ENCODE measurements at places on chromosomes 4 and X.

- DNase-seq = no peak
These were observed 426.7 kb downstream of the RPA4 start for GRCh38 chrX:97310373-97310772.

GRCh38 chr4:102624505-102624904 is 123.3 kb downstream of the NFKB1 start:
- DNase-seq = no peak

DNA sequence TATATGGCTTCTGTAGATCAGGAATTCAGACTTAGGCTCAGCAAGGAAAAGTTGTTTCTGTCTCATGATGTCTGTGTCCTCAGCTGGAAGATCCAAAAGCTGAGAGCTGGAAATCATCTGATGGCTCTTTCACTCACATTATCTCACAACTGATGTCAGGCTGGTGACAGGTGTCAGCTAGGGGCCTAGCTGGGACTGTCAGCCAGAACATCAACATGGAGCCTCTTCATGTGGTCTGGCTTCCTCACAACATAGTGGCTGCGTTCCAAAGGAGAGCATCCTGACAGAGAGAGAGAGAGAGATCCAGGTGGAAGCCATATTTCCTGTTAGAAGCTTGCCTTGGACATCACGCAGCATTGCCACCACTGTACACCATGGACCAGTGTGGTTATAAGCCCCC is 10.6 kb upstream of the INTS6L start:
- DNase-seq = no peak

DNA sequence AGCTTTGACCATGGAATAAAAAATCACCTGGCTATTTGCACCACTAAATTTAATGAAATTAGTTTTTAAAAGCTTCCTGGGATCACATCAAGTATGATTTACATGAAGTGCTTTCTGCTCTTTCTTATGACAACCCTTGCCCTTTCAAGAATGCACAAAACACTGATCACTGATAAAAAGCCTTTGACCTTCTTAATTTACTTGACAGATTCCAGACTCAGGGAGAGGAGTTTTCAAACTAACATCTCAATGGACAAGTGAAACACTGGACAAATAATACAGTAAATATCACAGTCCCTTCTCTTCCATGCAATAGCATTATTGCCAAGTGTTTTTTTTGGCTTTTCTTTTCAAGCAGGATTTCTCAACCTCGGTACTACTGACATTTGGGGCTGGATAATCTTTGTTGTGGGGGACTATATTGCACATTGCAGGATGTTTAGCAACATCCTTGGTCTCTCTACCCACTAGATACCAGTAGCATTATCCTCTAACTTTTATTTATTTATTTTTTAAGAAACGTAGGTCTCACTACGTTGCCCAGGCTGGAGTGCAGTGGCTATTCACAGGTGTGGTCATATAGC is 86.3 kb downstream of the ZNF827 start:
- DNase-seq = no peak

DNA sequence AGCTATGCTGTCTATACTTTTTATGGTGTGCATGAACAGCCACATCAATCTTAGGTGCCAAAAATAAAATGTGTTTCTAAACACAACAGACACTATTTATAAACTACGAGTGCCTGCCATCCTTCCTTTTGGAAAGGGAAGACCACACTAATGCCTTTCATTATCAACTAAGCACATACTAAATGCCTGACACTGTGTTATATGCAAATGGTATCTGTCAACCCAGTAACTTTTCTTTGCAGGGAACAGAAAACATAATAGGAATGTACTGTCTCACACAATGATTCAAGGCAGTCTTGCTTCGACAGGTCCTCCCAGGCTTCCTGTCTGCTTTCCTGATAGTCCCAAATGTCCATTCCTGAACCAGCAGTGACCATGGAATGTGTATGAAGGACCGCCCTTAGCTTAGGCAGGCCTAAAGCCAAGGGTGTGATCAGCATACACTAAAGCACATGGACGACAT is 43.8 kb downstream of the ADGRA3 start:
- no peak for DNase-seq

DNA sequence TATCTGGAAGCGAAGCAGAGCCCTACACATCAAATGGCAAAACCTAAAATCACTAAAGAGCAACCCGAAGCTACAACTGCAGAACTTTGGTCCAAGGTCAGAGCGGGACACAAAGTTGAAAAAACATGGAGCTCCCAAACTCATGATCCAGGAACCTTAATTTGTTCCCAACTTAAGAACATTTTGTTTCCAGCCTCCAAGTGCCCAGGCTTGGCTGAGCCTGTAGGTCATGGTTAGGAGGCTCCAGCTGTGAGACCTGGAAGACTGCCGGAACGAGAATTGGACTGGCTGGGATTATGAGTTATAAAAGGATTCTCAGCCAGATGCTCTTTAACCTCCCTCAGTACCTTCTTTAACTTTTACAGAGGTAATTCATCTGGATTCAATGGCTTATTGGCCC is 349.1 kb upstream of the DDX53 start:
- DNase-seq = no peak

- no peak for DNase-seq
These were observed 51.4 kb downstream of the NDST3 start for GRCh38 chr4:118085700-118086099.

DNA sequence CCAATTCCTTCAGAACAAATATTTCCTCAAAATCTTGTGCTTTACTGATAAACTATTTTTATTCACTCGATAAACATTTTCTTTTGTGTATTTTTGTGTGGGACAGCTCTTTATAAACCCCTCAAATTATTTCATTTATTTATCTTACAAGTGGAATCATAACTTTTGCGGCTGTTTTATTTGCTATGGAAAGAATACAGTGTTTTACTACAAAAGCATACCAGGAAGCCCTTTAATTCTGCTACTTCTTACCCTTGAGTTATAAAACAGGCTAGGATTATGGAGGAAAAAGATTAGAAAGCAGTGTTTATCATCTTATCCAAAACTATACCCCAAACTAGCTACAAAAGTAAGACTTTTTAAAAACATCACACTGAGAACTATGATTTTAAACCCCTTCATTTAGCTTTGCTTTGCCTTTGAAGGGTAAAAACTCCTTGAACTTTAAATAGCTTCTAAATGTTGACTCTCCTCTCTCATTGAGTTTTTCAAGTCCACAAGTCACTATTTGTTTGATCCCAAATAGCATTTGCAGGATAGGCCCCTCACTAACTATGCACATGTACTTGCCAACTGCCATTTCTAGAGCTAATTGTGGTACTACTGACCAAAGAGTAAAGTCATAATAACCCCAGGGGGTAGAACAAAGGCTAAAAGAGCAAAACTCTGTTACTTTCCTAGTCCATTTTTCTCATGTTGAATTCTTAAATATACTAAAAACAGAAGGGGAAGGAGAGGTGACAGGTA is 45.8 kb upstream of the SGMS2 start:
- no peak for DNase-seq

DNA sequence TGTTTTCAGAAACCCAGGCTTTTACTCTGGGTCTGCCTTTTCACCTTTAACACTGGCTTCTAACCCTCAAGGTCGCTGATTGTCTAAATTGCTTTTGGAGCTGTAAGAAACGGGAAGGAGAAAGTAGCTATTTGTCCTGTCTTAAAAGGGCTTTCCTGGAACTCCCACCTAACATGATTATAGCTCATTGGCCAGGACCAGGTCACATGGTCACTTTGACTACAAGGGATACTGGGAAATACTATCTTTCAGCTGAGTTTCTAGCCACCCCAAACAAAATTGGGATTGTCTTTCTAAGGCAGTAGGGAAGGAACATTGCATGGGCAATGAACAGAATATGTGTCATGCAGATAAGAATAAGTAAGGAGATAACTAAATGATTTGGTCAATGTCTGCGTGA is 106.7 kb upstream of the ARHGAP24 start:
- DNase-seq = no peak

DNA sequence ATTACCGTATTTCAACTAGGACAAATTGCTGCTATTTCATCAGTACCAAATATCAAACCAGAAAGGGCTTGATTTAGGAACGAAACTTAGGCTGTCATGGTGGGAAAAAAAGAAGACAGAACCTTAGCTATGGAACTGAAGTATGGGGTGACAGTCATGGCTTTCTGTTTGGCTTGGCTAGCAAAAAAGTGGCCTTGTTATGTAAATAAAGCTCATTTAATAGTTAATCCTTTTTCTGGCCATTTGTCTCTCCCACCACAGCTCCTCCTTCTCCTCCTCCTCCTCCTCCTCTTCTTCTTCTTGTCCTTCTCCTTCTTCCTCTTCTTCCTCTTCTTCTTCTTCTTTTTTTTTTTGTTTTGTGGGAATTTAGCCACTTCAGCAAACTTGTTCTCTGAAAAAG is 434.7 kb upstream of the NDST4 start:
- DNase-seq = no peak

DNA sequence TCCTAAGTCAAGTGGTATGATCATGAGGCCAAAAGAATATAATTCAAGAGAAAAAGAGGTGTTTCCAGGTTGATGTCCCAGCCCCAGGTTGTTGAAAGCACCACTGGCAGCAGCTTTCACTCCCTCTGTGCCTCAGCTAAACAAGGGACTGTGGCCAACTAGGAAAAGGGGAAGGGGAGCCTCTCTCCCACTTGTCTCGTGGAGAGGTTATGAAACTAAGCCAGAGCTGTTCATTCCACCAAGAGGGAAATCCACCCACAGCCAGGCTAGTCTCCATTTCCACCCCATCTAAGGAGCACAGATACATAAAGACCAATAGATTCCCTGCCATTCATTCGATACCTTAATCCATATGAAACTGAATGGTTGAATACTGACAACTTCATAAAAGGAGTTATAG is 8.1 kb downstream of the ANXA5 start:
- no peak for DNase-seq

GRCh38 chrX:50771382-50771781 is 42.6 kb downstream of the SHROOM4 start:
- no peak for DNase-seq

DNA sequence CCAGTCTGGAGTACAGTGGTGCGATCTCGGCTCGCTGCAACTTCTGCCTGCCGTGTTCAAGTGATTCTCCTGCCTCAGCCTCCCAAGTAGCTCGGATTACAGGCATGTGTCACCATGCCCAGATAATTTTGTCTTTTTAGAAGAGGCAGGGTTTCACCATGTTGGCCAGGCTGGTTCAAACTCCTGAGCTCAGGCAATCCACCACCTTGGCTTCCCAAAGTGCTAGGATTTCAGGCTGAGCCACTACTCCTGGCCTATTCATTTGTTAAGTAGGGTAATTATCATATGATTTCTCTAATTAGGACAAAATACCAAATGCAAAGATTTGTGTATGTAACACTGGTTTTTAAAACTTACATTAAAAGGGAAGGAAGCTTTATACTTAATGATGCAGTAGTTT is 137.8 kb downstream of the GPM6A start:
- no peak for DNase-seq

DNA sequence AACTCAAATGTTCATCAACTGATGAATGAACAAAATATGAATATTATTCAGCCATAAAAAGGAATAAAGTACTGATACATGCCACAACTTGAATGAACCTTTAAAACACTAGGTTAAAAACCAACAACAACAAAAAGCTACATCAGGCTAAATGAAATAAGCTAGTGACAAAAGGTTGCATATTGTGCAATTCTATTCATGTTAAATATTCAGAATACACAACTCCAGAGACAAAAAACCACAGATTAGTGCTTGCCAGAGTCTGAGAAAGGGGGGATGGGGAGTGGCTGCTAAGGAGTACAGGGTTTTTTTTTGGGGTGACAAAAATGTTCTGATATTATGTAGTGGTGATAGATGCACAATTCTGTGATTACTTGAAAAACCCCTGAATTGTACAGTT is 58.5 kb downstream of the HAUS3 start:
- DNase-seq = no peak

- DNase-seq = no peak
These were observed 760 bp downstream of the TRMT2B start for GRCh38 chrX:101051153-101051548.

GRCh38 chr4:147829401-147830101 is 97.7 kb downstream of the ARHGAP10 start:
- no peak for DNase-seq

DNA sequence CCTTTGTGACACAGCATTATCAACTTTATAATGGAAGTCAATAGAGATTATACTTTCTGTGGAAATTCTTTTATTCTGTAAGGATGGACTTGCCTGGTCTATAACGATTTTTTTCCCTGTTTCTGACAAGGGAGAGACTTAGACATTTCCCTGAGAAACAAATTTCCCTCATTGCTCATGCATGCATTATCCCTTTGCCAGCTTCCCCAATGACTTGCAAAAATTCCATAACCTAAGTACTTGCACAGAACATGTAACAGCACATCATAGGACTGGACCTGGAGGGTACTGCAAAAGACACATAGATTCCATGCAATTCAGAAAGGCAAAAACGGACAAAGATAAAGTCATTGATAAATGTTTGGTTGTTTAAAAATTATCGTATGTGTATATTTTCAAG is 166.7 kb downstream of the FHIP1A start:
- DNase-seq = no peak

DNA sequence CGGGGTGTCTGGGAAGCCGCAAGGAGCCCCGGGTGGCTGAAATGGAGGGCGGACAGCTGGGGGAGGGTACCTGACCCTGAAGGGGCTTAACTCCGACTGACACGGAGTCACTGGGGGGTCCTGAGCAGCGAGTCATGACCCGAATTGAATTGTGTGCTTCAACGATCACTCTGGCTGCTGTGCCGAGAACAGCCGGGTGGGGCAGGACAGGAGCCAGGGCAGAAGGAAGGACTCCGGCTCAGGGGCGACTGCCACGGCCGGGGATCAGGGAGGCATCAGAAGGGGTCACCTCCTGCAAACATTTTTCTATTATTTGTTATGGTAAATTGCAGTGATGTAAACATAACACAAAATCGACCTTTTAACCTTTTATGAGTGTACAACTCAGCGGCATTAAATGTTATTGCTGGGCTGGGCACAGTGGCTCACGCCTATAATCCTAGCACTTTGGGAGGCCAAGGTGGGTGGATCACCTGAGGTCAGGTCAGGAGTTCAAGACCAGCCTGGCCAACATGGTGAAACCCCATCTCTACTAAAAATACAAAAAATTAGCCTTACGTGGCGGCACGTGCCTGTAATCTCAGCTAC is 21.6 kb downstream of the ZFYVE28 start:
- DNase-seq = no peak

DNA sequence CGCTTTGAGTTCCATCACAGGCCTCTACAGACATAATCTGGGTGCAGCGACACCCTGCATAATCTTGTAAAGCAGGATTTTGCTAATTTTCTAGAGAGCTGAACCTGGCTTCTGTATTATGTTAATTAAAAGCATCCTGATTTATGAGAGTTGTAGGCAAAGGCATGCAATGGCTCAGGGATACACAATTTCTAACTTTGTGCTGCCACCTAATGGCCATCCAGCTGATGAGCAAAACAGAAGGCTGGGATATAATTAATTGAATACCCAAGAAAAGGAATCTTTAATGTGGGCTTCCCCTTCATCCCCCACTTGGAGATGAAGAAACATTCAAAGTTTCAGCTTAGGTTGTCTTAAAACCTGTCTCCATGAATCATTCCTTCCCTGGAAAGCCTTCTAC is 78.1 kb downstream of the BMP15 start:
- no peak for DNase-seq

- DNase-seq = no peak
These were observed 956 bp downstream of the SORCS2 start for GRCh38 chr4:7193030-7193958.
